ENCODE measurements at places on chromosomes 2 and 18. TPM values are rescaled to one million over a fixed set of nuclear protein-coding genes. Genes with fewer than 3 reads are reported as not detected.

The AMER3 gene
- not detected for total RNA-seq

The PDCD1 gene
- total RNA-seq: not detected

The TBR1 gene
- not detected for total RNA-seq

The RAX gene
- total RNA-seq: not detected

The TUBA3D gene
- not detected for total RNA-seq

The CRYGC gene
- not detected for total RNA-seq

The ASPRV1 gene
- total RNA-seq: 0.28 TPM

The MAP2 gene
- 0.71 TPM for total RNA-seq

The GPR39 gene
- 0.28 TPM for total RNA-seq

The ANKRD36 gene
- 19.5 TPM for total RNA-seq

The ANKRD12 gene
- total RNA-seq: 24.9 TPM

The CNDP1 gene
- not detected for total RNA-seq

The ZEB2 gene
- 39.4 TPM for total RNA-seq

The ASXL3 gene
- total RNA-seq: 0.43 TPM

The ALPI gene
- not detected for total RNA-seq

The CIDEA gene
- total RNA-seq: not detected

The SF3B6 gene
- total RNA-seq: 139 TPM

The REG3A gene
- not detected for total RNA-seq

The SLC4A5 gene
- total RNA-seq: 0.14 TPM

The COLEC12 gene
- 79.5 TPM for total RNA-seq

The PLA2R1 gene
- 10.0 TPM for total RNA-seq

The SERPINB10 gene
- total RNA-seq: not detected

The WNT6 gene
- not detected for total RNA-seq

The ITPRIPL1 gene
- total RNA-seq: 0.43 TPM

The DHRS9 gene
- total RNA-seq: 0.09 TPM

The GALNT13 gene
- 17.2 TPM for total RNA-seq

The CROCC2 gene
- total RNA-seq: 0.14 TPM

The REG1B gene
- total RNA-seq: not detected

The RRM2 gene
- 4.4 TPM for total RNA-seq

The TNS1 gene
- total RNA-seq: 74.4 TPM

The DHX57 gene
- total RNA-seq: 21.6 TPM

The MC4R gene
- not detected for total RNA-seq

The GRB14 gene
- 0.71 TPM for total RNA-seq

The TM4SF20 gene
- total RNA-seq: 0.09 TPM

The PTGR3 gene
- total RNA-seq: 7.7 TPM
